ENCODE measurements at places on chromosomes 3 and 15.

DNA sequence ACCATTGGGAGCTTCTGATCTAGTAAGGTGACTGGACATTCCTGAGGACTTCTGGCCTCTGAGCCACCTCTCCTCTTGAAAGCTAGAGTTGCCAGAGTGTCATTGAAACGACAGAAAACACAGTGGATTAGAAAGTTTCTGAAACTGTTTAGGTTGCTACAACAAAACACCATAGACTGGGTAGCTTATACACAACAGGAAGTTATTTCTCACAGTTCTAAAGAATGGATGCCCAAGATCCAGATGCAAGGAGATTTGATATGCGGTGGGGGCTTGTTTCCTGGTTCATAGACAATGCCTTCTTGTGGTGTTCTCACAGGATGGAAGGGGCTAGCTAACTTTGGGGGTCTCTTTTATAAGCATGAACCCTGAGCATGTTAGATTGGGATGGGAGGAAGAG, 43.3 kb upstream of the ZNF385D start:
- DNase-seq, result no peak

DNA sequence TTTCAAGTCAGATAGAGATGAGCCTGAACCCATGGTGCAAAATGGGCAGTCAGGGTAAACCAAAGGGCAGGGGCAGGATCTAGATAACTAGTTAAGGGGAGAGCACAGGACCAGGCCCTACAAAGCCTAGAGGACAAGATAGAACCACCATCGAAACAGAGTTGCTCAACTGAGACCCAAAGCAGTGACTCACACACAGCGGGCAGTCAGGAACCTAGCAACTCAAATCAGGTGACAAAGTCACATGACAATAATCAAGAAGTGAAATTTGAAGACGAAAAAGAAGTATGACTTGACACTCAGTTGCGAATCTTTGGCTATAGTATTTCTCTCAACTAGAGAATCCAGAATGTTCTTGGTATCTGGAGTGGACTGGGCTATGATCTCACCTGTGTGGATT, 136.0 kb upstream of the PTPRG start:
- DNase-seq, result no peak

DNA sequence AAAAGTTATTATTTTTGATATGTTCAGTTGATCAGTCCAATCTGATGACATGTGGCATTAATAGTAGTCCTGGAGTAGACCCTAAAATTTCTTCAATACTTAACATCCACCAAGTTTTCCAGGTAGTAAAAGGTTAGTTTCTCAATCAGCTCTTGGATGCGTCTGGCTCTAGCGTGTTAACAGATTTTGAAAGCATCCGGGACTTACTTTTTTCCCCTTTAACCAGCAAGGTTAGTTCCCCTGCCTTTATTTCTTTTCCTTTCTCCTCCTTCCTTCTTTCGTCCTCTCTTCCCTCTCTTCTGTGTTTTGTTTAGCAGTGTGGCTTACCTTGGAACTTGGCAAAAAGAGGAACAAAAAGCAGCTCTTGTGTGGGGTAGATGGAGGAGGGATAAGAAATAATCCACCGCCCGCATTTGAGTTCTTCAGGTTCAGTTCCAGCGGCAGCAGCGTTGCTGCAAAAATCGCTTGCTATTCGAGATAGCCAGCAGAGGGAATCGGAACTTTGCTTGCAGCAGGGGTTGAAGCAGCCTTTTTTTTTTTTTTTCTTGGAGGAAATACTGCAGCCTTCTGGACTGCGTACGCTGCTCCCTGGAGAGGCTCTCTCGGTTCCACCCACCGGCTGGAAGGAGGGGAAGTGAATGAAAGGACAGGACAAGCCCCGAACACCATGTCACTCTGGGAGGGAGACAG, at the start of gene RBMS3:
Gene RBMS3 (plus strand): TSS at position 668 of the 690 bp plus-strand sequence.
- DNase-seq, result no peak

- no peak for DNase-seq
Observed at GRCh38 chr15:70149667-70150404, 52.1 kb upstream of the TLE3 start.

GRCh38 chr15:43749690-43750345, 3.6 kb downstream of the PDIA3 start:
- DNase-seq, result peak; percentile 15

- peak; percentile 26 for DNase-seq
Observed at GRCh38 chr3:187678726-187679268, 8.6 kb upstream of the SST start.

- no peak for DNase-seq
Observed at GRCh38 chr3:56144805-56145204, 323.5 kb downstream of the ERC2 start.

DNA sequence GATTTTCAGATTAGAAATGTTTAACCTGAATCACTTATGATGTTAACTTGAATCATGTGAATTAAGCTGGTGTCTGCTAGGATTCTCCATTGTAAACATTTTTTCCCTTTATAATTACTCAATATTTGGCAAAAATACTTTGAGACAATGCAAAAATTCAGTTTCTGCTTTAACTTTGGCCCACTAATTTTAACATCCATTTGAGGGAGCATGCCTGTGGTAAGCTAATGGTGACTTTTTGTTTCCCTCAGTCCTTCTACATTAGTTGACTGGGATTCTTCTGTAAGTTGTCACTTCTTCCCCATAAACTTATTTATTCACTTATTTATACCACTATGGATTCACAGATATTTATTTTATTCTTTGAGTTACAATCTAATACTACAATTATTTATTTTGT, 59.3 kb downstream of the PIK3R4 start:
- no peak for DNase-seq

DNA sequence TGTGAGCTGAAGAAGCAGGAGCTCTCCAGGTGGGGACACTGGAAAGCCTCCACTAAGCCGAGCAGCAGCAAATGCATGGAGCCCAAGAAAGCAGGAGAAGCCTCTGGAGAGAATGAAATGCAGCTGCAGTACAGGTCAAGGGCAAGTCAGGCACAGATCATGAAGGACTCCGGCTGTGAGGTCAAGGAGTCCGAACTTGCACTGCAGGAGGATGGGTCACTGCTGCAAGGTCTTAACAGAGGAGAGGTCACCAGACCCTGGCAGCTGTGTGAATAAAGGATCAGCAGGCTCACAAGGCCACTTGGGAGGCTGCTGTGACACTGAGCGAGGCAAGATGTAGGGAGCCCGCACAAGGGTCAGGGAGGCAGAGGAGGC, 24.7 kb upstream of the SLC41A3 start:
- no peak for DNase-seq

GRCh38 chr15:52153900-52154895, 37.0 kb downstream of the GNB5 start:
- no peak for DNase-seq

- no peak for DNase-seq
Observed at GRCh38 chr3:76859596-76859995, 180.3 kb upstream of the ROBO2 start.

DNA sequence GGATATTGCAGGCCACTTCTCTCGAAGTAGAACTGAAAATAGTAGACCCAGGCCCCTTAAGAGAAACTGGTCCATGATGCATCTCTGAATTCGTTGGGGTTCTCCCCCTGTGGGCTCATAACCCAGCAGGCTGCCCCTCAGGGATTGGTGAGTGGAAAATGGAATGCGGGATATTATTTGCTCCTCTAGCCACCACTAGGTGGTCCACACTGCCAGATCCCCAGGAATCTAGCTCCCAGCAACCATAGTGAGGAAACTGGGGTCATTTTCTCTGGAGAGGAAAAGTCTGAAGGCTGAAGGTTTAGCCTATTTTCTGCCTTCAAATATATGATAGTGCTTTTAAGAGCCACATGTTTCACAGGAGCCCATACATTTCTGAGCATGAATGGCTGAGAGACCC, 6.7 kb downstream of the CX3CR1 start:
- no peak for DNase-seq

DNA sequence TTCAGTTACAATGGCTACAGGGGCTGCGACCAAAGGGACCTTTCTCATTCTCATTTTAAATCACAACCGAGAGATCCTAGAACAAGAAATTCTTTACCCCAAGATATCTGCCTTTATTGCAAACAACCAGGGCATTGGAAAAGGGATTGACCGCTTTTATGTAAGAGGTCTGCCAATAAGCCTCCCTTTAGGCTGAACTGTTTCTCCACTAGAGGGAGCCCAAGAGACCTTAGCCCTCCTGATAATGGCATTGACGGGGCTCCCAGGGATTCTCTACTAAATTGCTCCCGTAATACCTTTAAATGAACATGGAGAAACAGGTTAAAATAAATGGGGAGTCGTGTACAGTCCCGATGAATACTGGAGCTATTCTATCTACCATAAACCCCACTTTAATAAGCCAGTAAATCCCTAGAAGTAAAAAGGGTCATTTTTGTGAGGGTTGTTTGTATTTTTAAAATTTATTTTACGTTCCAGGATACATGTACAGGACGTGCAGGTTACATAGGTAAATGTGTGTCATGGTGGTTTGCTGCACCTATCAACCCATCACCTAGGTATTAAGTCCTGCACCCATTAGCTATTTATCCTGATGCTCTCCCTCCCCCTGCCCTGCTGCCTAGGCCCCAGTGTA, 7.5 kb upstream of the IGSF10 start:
- peak; percentile 30 for DNase-seq

GRCh38 chr3:71376503-71376902, 207.0 kb downstream of the FOXP1 start:
- DNase-seq, result no peak

GRCh38 chr3:195844671-195845218, 33.0 kb upstream of the MUC4 start:
- DNase-seq, result no peak

- no peak for DNase-seq
Observed at GRCh38 chr3:69082361-69082760, 2.2 kb upstream of the UBA3 start.

DNA sequence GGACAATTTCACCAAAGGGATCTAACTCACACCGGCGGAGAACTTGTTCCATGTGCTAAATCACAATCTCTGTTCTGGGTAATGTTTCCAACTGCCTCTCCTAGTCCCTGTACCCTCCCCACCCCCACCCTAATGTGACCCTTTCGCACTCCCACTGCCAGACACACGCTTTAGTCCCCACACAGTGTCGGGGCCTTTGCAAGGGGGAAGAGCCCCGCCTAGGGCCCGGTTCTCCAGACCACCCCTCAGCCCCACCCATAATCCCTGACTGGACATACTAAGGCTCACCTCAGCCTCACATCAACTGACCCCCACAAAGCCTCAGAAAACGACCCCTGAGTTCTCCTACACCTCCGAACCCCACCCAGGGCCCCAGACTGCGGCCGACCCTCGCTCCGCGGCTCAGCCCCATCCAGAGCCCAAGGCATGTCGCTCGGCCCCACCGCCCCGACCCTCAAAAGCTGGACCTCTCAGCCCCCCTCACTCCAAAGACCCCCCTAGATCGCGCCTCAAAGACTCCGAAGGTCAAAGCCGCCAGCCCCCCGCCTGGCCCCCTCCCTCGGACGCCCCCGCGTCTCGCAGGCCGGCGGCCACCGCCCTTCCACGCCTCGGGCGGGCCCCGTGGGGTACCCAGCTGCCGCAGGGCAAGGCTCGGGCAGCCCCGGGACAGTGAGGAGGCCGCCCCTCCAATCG, 72.0 kb upstream of the MAP4 start:
- DNase-seq, result no peak

GRCh38 chr3:30733209-30733608, 126.8 kb downstream of the TGFBR2 start:
- DNase-seq, result no peak

GRCh38 chr3:44890258-44890657, 15.8 kb downstream of the TGM4 start:
- DNase-seq, result no peak

GRCh38 chr15:51191072-51191670, 96.5 kb upstream of the TNFAIP8L3 start:
- no peak for DNase-seq

GRCh38 chr3:186940967-186941366, 10.6 kb downstream of the ST6GAL1 start:
- DNase-seq, result no peak

DNA sequence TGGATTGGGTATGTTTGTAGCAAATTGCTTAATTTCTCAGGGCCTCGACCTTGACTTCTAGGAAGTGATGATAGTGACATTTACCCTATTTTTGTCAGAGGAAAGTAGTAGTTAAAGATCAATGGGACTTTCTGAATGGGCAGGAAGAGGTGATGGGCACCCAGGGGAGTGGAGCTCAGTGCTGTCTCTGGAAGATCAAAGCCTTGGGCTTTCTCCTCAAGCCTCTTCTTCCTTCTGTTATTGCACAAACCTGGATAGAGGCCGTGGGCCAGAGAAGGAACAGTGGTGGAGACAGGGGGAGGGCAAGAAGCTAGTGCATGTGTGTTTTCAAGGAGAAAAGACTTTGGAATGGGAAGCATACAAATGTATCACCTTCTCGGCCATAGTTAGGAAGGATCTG, 44.9 kb upstream of the EOMES start:
- DNase-seq, result no peak

Data from stimulated activated CD4-positive, alpha-beta T cell treated with anti-CD3 and anti-CD28 coated beads, Interleukin-2, amount 100 ng/mL, for 48 hours (primary cell).